8988T (cell line): ENCODE measurements at places on chromosomes 13 and 19.

GRCh38 chr19:38743394-38744297 lies 628 bp downstream of the CAPN12 start:
- peak; percentile 16 for DNase-seq

GRCh38 chr19:5588441-5588840 lies 20.7 kb upstream of the TINCR start:
- DNase-seq: no peak

- DNase-seq: no peak
These were observed 8.7 kb downstream of the BCL3 start for GRCh38 chr19:44757057-44757734.

GRCh38 chr13:52846567-52847321 lies 1.7 kb downstream of the PCDH8 start:
- no peak for DNase-seq

- no peak for DNase-seq
These were observed 82.7 kb downstream of the SLC10A2 start for GRCh38 chr13:102983496-102983895.

DNA sequence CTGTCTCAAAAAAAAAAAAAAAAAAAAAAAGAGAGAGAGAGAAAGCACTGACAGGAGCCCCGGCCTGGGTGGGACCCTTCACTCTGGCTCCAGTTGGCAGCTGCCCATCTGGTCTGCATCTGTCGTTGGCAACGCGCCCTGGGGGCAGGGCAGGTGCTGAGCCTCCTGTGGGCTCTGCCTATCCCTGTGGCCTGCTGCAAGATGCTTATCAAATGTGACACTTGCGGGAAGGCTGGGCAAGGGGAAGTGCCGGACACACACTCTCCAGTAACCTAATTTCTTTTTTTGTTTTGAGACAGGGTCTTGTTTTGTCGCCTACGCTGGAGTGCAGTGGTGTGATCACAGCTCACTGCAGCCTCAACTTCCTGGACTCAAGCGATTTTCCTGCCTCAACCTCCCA lies 10.7 kb upstream of the KPTN start:
- DNase-seq: no peak

GRCh38 chr19:48634424-48635262 lies 2.5 kb downstream of the DBP start:
- peak; percentile 87 for DNase-seq

DNA sequence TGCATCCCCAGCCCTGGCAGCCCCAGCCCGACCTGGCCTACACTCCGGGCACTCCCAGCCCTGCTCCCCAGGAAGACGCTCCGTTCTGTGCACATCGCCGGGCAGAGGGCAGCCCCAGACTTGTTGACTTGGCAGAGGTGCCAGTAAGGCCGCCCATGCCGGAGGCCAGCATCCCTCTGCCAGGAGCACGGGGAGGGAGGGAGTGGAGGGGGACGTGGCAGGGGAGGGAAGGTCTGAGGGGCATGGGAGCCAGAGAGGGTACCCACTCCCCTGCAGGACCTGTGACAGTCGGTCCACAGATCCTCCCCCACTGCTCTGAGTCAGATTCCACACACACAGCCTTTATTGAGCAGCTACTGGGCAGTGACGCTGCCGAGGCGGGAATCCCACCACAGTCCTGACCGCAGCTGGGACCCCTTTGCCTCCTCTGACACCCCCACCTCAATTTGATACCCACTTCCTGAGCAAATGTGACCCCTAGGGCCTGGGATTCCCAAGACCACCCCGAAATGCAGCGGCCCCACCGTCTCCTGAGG lies 1.9 kb upstream of the NKPD1 start:
- no peak for DNase-seq

- DNase-seq: no peak
These were observed 897 bp downstream of the GPR4 start for GRCh38 chr19:45601115-45601514.

DNA sequence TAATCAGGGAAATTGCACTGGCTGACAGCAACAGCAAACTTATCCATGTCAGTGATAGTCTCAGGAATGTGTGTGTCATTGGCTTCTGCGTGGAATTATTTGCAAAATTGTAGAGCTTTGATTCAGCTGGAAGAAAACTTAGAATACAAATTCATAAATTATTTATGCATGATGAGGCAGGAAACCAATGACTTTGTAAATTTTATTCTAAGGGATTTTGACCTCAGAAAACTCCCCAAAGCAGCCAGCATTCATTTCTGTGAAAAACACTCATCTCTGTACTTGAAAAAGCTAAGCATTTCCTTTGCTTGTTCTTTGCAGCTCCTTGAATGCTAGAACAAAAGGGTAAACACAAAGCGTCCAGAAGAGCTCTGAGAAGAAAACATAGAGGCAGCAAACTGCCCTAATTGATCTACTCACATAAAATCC lies 162.4 kb downstream of the DCT start:
- DNase-seq: no peak

- DNase-seq: no peak
These were observed 366.2 kb downstream of the DNAJC15 start for GRCh38 chr13:43389573-43389972.

- no peak for DNase-seq
These were observed 22.3 kb downstream of the IER2 start for GRCh38 chr19:13172346-13173138.

- DNase-seq: no peak
These were observed 210.9 kb downstream of the NALCN start for GRCh38 chr13:101205408-101205807.

GRCh38 chr19:5172859-5173630 lies 167.6 kb downstream of the PTPRS start:
- DNase-seq: no peak

DNA sequence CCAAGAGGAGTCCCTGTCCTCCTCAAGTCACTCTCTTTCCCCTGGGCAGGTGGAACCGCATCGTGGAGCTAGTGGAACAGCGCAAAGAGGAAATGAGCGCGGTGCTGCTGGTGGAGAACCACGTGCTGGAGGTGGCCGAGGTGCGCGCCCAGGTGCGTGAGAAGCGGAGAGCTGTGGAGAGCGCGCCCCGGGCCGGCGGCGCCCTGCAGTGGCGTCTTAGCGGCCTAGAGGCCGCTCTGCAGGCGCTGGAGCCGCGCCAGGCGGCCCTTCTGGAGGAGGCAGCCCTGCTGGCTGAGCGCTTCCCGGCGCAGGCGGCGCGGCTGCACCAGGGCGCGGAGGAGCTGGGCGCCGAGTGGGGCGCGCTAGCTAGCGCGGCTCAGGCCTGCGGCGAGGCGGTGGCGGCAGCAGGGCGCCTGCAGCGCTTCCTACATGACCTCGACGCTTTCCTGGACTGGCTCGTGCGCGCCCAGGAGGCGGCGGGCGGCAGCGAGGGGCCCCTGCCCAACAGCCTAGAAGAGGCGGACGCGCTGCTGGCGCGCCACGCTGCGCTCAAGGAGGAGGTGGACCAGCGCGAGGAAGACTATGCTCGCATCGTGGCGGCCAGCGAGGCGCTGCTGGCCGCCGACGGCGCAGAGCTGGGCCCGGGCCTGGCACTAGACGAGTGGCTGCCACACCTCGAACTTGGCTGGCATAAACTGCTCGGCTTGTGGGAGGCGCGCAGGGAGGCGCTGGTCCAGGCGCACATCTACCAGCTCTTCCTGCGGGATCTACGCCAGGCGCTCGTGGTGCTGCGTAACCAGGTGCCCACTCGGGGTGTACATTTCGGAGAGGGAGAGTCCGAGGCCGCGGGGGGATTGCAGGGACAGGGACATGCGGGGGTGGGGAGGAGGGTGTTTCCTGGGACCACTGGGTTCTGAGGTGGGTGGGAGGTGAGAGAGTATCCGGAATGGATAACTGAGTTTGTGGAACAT lies 52.8 kb downstream of the SPTBN4 start:
- no peak for DNase-seq

DNA sequence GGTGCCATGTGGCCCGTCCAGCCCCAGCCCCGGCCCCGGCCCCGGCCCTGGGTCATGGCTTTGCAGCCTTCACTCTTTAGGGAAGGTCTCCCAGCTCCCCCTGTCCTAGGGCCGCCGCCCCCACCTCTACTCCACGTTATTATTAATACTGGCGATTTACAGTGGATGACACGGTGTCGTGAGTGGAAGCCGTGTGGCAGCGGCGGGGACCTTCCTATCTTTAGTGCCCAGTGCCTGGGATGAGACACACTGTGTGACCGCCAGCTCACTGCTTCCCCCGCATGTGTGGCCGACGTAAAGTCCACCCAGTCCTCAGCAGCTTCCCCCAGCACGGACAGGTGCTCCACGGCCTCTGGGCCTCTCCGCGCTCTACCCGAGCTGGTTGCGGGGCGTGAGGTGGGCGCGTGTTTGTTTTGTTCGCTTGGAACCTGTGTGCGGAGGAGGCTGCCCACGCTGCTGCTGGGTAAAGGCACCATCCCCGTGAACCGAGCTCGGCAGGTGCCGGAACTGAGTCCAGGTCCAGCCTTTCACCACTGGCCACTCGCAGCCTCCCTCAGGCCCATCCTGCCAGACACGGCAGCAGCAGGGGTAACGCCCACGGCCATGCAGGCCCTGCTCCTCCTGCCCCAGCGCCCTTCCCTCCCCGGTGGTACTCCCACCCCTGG lies 70.9 kb upstream of the MCF2L start:
- no peak for DNase-seq

- no peak for DNase-seq
These were observed 104.6 kb downstream of the COL4A2 start for GRCh38 chr13:110411688-110412059.

- no peak for DNase-seq
These were observed 5.2 kb upstream of the BCAT2 start for GRCh38 chr19:48815870-48816501.

DNA sequence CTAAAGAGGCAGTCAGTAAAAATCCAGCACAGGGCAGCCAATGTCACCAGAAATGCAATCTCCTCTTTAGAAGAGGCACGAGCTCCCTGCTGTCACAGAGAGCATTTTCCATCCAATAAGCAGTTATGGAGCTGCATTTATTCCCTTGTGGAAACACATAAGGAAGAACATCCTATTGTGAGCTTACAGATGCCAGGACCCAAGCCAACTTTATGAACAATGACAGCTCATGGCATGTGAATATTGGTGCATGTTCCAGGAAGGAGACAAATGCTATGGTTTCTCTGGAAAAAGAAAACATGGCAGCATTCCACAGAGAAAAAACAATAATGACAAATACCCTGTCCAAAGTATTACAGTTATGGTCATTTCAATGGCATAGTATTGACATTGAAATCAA lies 955.6 kb downstream of the UQCRFS1 start:
- DNase-seq: no peak

- no peak for DNase-seq
These were observed 11.3 kb upstream of the ZBTB7A start for GRCh38 chr19:4077800-4078684.

- DNase-seq: no peak
These were observed 66.2 kb downstream of the SLC15A1 start for GRCh38 chr13:98686270-98686669.

DNA sequence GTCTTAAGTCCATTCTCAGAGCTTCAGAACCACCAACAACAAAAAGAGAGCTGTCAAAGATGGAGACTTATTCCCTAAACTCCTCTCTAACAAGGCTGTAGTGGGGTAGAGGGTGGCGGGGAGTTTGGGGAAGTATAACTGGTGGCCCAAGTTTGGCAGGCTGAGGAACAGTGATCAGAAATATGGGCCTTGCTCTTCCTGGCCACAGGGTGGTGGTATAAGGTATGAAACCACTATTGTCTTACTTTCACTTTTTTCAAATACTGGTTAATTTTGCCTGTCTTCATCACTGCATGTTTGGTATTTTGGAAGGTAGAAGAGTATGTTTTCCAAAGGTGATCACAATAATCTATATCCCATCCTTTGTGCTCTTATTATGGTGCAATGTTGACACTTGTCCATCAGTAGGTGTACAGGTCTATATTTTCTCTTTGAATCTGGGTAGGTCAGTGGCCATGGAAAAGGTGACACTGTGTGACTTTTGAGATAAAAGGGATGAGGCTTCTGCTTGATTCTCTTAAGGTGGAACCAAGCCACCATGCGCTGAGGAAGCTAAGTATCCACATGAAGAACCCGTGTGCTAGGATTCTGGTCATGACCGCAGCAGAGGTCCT lies 23.2 kb upstream of the GPC5 start:
- no peak for DNase-seq

DNA sequence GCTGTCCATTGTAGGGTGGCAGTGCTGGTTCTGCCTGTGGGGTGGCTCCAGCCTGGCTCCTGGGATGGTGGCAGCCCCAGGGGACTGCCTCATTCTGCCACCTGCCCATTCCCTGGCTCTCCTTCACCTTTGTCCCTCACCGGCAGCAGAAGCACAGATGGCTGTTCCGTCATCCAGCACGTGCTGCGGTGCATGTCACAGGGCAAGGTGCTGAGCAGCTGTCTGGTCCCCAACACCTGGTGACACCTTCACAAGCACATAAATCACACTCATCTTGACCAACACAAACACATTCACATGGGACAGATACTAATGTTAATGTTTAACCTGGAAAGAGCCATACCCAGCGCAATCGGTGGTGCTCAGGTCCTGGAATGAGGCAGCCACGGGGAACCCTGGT lies 126.8 kb downstream of the UQCRFS1 start:
- no peak for DNase-seq

DNA sequence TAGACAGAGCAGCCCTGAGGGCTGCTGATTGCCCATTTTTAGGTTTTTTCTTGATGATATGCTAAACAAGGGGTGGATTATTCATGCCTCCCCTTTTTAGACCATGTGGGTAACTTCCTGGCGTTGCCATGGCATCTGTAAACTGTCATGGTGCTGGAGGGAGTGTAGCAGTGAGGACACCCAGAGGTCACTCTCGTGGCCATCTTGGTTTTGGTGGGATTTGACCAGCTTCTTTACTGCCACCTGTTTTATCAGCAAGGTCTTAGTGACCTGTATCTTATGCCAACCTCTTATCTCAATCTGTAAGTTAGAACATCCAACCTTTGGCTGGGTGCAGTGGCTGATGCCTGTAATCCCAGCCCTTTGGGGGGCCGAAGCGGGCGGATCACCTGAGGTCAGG lies 148.0 kb downstream of the PTPRS start:
- no peak for DNase-seq

GRCh38 chr13:31150315-31150985 lies 11.3 kb downstream of the HSPH1 start:
- no peak for DNase-seq

- DNase-seq: no peak
These were observed 76.7 kb downstream of the RASL11A start for GRCh38 chr13:27347211-27347772.

- DNase-seq: peak; percentile 14
These were observed 107.4 kb downstream of the DNAJC3 start for GRCh38 chr13:95784161-95784899.

- no peak for DNase-seq
These were observed 21.1 kb upstream of the CEACAM21 start for GRCh38 chr19:41554907-41555306.

DNA sequence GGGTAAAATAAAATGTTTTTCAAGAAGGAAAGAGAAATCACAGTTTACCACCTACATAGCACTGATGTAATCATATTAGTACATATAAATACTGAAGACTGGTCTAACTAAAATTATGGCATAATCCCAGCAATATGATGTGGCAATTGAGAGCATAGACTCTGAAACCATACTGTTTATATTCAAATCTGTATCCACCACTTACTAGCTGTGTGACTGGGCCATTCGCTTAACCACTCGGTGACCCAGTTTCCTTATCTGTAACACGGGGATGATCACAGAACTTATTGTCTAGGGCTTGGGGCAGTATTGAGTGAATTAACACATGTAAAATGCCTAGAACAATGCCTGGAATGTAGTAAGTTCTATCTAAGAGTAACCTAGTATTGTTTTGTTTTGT lies 13.1 kb upstream of the GTF3A start:
- no peak for DNase-seq
